Stimulated activated CD8-positive, alpha-beta memory T cell treated with anti-CD3 and anti-CD28 coated beads, Interleukin-12 subunit alpha, Interleukin-12 subunit beta, amount 100 ng/mL, for 4 hours (primary cell): ENCODE measurements at places on chromosomes 6 and 20.

GRCh38 chr6:139569566-139569965 is 195.1 kb upstream of the CITED2 start:
- DNase-seq = no peak

GRCh38 chr6:157779705-157780604 is 43.1 kb upstream of the SNX9 start:
- DNase-seq = no peak

DNA sequence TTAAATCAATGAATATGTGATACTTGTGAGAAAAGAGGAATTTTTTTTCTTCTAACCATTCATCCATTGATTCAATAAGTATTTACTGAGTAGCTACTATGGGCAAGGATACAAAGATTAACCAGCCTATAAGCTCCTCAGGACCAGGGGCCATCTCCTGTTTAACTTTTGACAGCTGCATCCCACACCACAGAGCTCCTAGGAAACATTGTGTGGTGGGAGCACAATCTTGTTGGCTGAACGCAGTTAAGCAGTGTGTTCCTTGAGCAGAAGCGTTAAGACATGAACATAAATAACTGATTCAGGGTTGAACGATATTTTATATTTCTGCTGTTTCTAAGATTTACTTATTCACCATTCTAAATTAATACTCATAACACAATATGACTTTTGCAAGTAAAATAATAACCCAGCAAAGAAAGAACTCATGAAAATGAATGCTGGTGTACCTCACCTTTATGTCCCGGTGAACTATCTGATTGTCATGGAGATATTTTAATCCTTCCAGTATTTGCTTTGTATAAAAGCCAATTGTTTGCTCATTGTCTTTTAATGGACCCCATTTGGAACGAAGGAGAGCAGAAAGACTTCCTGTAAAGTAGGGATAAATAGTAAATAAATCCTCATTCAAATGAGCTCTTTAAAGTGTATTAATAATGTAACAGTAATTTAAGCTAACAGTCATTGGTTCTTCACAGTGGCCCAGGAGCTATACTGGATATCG is 62.6 kb upstream of the MAP7 start:
- DNase-seq = no peak

GRCh38 chr6:16857969-16858592 is 96.8 kb upstream of the ATXN1 start:
- DNase-seq = no peak

- no peak for DNase-seq
Observed at GRCh38 chr20:44772636-44773035, 27.0 kb downstream of the KCNK15 start.

DNA sequence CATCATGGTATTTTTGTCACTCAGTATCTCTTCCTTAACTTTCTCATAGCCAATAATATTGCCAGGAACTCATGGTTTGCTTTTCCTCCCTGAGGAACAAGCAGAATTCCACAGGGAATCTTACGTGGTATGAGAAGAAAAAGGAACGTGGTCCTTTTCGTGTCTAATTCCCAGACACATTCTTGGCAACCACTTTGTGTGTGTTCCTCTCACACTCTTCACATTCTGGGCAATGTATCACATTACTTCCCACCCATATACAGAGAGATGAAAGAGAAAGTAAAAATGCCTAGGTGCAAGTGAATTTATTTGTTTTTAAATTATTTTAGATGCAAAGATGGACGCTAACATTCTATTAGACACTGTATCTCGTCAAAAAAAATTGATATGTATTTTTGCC is 102.7 kb downstream of the PTPRK start:
- DNase-seq = no peak

DNA sequence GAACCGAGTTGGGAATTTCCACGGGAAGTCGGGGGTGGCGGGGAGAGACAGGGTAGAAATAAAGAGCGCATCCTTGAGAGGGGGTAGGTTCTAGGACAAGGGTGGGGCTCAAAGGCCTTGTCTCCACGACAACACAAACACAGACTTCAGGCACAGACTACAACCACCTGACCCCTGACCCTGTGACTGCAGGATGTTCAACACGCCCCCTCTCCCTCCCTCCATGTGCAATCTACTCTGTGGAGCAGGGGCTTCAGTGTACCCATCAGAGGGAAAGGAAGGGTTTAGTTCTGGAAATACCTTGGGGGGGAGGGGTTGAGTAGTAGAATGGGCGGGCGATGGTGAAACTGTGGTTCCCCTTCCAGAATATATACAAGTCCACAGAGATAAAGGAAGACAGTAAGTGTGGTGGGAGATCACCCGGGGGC is 651 bp upstream of the TAPBP start:
- DNase-seq = peak; percentile 55

GRCh38 chr6:123747515-123747914 is 56.1 kb upstream of the NKAIN2 start:
- DNase-seq = no peak
